ENCODE measurements at places on chromosomes 3 and 15. TPM values are rescaled to one million over a fixed set of nuclear protein-coding genes. Genes with fewer than 3 reads are reported as not detected.

GRCh38 chr3:48830715-48831114, 17.0 kb downstream of the PRKAR2A start:
- DNase-seq = no peak

DNA sequence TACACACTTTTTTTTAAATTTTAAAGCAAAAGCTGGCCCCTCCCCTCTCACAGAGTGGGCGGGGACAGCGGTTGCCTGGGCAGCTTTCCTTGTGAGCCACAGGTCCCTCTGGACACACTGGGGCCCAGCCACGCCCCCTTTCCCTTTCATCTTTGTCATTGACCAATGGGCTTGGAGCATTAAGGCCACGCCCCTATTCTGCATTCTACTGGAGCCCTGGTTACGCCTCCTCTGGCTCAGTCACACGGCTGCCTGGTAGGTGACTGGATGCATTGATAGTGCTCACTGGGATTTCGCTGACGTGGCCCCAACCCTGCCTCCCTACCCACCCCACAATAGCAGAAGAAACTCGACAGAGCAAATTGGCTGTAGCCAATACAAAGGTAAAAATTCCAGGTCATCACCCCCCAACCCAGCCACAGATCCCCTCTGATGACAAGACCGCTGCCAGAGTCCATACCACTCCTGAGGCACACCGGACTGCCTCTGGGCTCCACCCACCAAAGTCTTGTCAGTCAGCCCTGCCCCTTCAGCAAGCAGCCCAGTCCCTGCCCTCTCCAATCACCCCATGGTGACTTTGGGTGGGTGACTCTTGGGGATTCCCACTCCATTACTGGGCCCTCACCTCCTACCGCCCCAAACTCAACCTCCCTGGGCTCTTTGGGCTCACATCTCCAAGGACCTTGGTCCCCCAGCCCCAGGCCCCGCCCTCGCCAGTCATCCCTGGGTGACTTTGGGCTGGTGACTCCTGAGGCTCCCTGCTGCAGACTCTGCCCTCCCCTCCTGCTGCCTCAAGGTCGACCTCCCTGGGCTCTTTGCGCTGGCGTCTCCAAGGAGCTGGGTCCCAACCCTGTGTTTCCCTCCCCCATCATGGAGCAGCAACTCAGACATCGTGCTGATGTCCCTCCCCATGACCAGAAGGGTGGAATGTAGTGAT, 112.2 kb upstream of the FAN1 start:
- DNase-seq = no peak

GRCh38 chr3:192303235-192303634, 424.1 kb downstream of the FGF12 start:
- DNase-seq = no peak

GRCh38 chr15:96514607-96515285, 184.2 kb downstream of the NR2F2 start:
- DNase-seq = no peak

DNA sequence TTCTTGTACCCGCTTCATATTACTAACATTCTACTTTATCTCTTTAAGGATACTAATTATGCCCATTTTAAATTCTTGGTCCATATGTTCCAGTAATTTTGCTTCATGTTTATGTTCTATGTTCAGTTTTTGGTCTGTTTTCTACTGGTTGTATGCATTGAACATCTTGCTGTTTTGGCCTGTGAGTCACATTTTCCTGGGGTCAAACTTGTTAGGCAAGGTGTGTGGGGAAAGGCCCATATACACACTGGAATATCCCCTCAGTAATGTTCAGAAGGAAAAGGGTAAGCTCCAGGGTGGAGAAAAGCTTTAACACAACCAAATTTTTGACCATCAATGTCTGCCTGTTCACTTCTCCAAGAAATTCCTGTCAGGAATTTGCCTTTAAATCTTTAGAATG, 337.7 kb downstream of the SLC9A9 start:
- DNase-seq = no peak

DNA sequence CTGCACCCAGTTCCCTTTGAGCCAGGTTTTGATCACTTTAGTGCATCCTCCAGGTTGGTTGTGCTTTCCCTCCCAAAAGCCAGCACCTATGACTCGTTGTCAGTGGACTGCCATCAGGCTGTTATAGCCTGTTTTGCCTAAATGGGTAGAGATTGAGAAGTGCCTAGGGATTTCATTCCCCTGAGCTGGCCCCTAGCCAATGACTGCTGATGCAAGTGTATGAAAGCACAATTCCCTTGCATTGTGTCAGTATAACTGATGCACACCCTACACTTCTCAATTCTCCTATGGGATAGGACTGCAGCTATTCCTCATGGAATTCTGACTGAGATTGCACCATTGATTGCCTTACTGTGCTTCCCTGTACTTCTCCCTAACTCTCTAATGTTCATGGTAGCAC, 102.1 kb upstream of the ARPP21 start:
- no peak for DNase-seq

GRCh38 chr15:29622637-29623036, 199.6 kb downstream of the TJP1 start:
- no peak for DNase-seq

- DNase-seq = no peak
Measured at GRCh38 chr3:52090933-52091468, 34.6 kb upstream of the DUSP7 start.

- no peak for DNase-seq
Measured at GRCh38 chr3:141915766-141916165, 39.3 kb downstream of the ATP1B3 start.

- DNase-seq = no peak
Measured at GRCh38 chr15:80730926-80731325, 35.8 kb downstream of the ABHD17C start.

DNA sequence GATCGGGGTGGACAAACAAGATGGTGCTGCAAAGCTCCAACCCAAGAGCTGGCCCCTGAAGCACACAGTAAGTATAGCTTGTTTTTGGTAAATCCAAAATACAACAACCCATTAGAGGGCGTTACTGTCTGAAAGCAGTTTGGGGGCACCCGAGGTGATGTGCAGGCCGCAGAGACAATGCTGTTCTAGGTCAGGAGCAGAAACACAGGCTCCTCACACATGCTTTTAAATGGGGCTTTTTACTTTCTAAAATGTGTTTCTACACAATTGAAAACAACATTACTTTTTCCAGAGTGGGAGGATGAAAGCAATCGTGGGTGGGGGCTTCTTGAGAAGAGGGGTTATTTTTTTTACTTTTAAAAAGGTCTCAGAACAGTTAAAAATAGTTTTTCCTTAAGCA, 1029.3 kb upstream of the CFAP20DC start:
- no peak for DNase-seq

- no peak for DNase-seq
Measured at GRCh38 chr15:68149059-68149458, 56.1 kb downstream of the CALML4 start.

- no peak for DNase-seq
Measured at GRCh38 chr3:133803469-133803868, 2.1 kb upstream of the SRPRB start.

- no peak for DNase-seq
Measured at GRCh38 chr3:4823986-4824925, 155.0 kb upstream of the BHLHE40 start.

GRCh38 chr3:66411961-66412887, 88.6 kb downstream of the LRIG1 start:
- DNase-seq = peak; percentile 24

DNA sequence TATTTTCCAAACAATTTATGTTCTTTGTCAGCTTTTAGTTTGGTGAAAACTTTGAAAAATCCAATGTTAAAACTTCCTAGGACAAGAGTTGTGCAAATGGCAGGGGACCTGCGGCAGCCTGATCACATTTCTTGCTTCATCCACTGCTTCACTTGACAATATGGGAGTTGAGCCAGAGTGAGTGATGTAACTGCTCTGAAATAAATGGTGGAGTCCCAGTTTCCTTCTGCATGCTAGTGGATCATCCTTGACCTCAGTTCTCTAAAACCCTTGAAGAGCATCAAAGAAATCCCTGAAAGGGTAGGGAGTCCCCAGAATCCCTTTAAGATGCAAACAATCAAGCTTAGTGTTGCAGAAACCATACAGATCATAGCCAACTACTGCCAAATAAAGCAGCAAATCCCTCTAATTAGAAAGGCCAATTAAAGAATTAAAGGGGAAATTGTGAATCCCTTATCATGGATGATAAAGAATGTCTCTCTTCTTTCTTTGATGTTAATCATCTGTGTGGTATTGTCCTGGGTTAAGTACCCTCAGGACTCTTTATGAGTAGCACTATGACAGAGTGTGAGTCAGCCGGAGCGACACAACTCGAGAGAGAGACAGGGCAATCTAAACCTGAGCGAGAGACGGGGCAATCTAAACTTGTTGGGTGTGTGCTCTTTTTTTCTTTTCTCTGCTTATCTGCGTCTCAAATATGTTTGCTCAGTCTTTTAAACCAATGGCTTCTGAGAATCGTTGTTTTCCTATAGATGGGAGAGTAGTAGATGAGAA, 41.8 kb upstream of the GAP43 start:
- DNase-seq = no peak

GRCh38 chr3:164174059-164174458, 904.2 kb downstream of the SI start:
- DNase-seq = no peak

GRCh38 chr3:52834871-52835501, at the start of gene MUSTN1:
TSS of gene MUSTN1 (minus strand) at chr3:52835019. CDS start at chr3:52834948, 71 bp downstream.
- no peak for DNase-seq

GRCh38 chr3:184481984-184482671, 79.5 kb upstream of the EPHB3 start:
- no peak for DNase-seq

DNA sequence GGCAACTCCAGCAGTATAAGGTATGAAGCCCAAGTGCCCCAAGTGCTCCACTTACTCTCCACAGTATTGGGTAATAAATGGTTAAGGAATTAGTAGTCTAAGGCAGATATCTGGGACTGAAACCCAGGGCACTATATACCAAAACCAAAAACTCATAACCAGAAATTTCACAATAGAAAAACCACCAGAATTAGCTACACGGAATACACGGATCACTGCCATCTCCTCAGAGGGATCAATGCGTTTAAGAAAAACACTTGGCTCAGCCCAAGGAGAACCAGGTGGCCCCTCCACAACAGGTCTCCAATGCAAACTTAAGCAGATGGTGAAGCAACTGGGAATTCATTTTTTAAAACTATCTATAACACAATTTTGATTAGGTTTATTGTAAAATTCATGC, 83.6 kb downstream of the FAIM start:
- DNase-seq = no peak

- no peak for DNase-seq
Measured at GRCh38 chr15:77564938-77565337, 67.8 kb downstream of the LINGO1 start.

DNA sequence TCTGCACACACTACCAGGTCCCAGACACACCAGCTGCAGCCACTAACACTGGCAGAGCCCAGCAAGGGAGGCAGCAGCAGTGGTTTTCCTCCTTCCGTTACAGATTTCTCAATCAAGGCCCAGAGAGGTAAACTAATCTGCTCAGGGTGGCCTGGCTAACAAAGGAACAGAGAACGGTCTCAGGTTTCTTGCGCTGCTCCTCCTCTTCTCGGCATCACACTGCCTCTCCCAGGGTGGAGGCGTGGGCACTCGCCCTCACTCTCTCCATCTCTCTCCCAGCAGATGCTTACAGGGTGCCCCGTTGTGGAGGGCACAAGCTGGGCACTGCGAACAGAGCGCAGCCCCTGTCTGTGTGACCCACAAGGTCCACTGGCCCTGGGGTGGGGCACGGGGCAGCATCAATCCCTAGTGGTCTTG, 228.7 kb downstream of the VPS13C start:
- no peak for DNase-seq

GRCh38 chr3:127773752-127774395, 48.4 kb downstream of the MGLL start:
- DNase-seq = no peak

DNA sequence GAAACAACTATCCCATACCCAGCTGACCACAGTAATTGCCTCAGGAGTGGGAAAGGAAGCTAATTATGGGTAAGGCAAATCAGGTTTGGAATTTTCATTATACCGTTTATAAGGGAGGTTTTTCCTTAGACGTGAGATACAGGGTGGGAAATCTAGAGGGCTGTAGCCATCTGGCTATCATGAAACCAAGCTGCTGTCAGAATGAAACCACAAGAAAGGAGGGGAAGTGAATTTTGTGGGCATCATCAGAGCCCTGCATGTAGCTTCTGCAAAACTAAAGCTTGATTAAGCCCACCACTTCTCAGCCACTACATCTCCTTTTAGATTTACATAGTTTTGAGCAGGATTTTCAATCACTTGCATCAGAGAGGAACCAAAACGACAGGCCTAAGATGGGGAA, 893.5 kb downstream of the TUSC7 start:
- no peak for DNase-seq

DNA sequence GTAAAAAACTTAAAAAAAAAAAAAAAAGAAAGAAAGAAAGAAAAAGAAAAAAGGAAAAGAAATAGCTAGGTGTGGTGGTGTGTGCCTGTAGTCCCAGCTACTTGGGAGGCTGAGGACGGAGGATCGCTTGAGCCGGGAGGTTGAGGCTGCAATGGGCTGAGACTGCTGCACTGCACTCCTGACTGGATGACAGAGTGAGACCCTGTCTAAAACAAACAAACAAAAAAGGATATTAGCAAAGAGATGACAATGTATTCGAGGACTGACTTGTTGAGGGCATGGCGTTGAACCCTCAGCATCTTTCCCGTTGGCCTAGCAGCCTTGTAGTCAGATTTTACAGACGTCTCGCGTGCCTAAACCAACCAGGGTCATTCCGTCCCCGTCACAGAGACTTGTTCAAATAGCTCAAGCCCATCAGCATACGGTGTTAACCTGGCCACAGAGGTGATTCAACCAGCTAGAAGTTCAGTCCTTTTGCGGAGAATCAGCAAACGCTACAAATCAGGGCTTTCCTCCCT, 528 bp upstream of the NIT2 start:
- no peak for DNase-seq

GRCh38 chr3:128168836-128169235, 15.6 kb downstream of the EEFSEC start:
- DNase-seq = no peak

- DNase-seq = no peak
Measured at GRCh38 chr15:68794863-68795262, 25.8 kb downstream of the ANP32A start.

Gene GOLGA6B
- total RNA-seq = 1.4 TPM

Gene ADCY5
- 3.8 TPM for total RNA-seq

Gene DNAJB11
- total RNA-seq = 35.3 TPM

Gene CLDN1
- 109 TPM for total RNA-seq

Gene TPM1
- 52.6 TPM for total RNA-seq

Gene DAG1
- total RNA-seq = 59.6 TPM

Gene CAND2
- 7.2 TPM for total RNA-seq

Gene THRB
- 30.7 TPM for total RNA-seq

Gene TPRG1
- total RNA-seq = 33.3 TPM

Gene LRRIQ4
- not detected for total RNA-seq

Gene GOLGA8S
- total RNA-seq = 0.35 TPM

All from left lobe of liver (tissue), 2 donors.